Fibroblast of mammary gland (primary cell): ENCODE measurements at places on chromosomes 16 and 17.

DNA sequence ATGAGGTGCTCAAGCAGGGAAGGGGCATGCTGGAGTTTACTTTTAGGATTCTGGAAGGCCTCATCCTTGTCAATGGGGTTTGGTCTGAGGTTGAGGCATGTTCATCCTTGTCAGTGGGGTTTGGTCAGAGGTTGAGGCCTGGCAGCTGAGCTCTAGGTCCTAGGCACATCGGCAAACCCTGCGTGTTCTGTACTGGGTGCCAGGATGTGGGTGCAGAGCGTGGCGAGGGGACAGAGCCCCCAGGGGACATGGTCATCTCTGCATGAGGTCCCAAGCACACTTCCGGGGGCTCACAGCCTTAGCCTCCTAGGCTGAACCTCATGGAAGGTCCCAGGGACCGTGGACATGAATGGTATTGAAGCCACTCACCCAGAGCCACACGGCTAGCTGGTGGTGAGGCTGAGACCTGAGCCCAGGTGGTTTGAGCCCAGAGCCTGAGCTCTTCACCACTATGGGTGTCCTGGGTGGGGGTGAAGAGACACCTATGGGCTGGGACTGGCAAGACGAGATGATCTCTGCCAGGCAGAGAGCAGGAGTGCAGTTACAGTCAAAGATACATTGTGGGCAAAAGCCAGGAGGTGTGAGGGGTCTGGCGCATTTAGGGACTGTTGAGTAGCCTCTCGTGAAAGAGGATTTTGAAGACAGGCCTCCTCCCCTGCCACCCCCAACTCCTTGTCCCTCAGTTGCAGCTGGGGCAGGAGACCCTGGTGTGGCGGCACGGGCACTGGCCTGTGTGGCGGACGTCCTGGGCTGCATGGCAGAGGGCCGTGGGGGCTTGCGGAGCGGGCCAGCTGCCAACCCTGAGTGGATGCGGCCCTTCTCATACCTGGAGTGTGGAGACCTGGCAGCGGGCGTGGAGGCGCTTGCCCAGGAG lies 19.3 kb downstream of the FCSK start:
- no peak for DNase-seq

DNA sequence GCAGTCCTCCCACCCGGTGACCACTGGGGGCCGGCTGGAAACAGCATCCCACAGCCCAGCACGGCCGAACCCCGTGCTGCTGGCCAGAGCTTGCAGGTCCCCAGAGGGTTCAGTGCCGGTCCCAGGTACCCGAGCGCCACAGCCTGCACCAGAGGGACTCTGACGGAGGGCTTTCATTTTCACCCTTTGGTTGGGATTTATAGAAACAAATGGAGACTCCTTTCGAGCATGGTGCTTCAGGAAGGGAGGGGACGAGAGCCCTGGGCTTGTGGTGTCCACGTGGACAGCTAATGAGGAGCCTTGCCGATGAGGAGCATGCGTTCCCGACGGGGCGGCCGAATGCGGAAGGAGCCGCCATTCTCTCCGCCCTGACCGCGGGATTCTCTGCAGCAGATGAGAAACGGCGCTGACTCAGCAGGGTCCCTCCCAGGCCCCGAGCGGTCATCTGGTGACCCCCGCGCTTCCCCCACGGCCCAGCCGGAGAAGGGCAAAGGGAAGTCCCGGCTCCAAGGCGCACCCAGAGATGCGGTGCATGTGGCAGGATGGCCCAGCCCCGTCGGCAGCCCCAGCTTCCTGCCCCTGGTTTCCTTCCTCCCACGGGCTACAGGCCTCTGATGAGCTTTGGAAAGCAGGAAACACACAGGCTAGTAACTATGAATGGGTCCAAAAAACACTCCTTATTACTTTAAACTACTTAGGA lies 9.8 kb downstream of the SLC38A10 start:
- DNase-seq, result peak; percentile 64

DNA sequence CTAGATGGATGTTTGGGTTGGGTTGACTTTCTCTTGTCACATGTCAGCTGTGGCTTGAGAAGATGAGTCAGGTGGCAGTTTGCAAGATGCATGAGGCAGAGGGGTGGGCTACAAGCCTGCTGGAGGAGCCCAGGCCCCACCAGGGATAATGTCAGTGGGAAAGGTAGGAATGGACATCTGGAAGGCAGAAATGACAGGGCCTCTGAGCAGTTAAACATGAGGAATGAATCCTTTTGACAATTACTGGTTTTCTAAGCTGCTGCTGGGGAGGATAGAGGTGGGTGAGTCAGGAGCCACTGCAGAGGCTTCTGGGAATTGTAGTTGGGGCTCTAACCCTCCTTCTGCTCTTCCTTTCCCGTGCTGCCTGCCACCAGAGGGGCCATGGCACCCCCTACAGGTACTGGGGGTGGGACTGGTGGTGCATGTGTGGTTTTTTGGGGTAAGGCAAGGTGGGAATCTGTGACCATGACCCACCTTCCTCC lies 15.7 kb downstream of the SLC52A1 start:
- peak; percentile 29 for DNase-seq

DNA sequence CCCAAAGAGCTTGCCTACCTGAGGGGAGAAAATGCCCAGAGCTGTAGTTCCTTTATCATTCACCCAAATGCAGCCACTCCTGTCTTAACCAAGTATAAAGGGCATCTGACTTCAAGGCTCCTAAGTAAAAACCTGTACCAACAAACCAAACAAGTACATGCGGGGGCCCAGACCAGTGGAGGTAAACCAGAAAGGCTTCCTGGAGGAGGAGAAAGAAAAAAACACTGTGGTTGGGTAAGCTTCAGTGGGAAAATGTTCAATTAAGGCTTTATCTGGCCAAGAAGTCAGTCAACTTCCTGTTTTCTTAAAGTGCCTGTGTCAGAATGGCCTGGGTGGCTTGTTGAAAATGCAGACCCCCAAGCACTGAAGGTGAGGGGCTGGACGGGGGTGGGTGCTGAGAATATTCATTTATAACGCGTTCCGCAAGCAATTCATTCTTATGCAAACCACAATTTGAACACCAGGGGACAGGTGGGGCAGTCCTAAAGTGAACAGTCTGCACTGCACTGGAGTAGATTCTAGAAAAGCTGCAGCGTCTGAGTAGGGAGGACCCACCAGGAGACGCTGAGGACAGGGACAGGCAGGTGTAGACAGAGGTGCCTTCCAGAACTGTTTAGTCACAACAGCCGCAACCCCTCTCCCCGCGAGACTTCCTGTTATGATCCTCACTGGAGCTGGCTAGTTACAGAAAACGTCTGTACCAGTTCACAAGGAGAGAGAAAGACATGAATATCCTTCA lies 467.1 kb downstream of the SOX9 start:
- no peak for DNase-seq

DNA sequence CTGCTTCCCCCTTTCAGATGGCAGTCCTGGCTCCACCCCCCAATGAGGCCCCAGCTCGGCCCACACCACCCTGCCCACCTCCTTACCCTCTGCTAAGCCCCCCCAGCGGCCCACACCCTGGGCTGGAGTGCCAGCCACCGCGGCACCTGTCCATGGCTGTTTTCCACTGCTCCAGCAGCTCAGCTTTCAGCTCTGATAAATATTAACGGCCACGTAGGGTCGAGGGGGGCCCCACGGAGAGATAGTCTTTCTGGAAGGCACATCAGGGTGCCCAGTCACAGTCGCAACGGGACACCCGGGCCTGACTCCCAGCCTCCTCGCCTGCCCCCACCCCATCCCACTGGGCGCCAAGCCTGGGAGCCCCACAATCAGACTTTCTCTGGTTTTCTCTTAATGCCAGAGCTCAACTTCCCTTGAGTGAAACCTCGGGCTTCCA lies 46.5 kb upstream of the CIBAR2 start:
- DNase-seq, result no peak

- DNase-seq, result peak; percentile 94
Observed at GRCh38 chr17:68981288-68981687, 26.1 kb upstream of the ABCA8 start.

- peak; percentile 14 for DNase-seq
Observed at GRCh38 chr16:87715658-87716057, 50.1 kb downstream of the KLHDC4 start.

DNA sequence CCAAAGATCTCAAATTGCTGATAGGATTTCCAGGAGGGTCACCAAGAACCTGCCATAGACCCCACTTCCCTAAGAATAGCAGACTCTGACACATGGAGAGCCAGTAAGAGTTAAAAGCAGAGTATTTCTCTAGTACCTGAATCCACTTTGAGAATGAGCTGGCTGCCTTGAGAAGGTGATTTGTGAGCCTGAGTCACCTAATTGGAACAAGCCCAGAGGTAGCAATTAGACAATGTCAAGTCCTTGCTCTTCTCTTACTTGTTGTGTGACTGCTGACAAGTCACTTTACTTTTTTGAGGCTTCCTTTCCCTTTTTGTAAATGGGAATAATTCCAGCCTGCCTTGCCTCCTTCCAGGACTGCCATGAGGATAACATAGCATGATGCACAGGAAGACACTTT lies 76.1 kb upstream of the ASIC2 start:
- no peak for DNase-seq

- DNase-seq, result no peak
Observed at GRCh38 chr16:50015631-50016030, 9.4 kb upstream of the CNEP1R1 start.

GRCh38 chr17:37084372-37084771 lies 135.6 kb downstream of the AATF start:
- no peak for DNase-seq

- peak; percentile 61 for DNase-seq
Observed at GRCh38 chr17:2190014-2190413, 113.6 kb downstream of the SMG6 start.

DNA sequence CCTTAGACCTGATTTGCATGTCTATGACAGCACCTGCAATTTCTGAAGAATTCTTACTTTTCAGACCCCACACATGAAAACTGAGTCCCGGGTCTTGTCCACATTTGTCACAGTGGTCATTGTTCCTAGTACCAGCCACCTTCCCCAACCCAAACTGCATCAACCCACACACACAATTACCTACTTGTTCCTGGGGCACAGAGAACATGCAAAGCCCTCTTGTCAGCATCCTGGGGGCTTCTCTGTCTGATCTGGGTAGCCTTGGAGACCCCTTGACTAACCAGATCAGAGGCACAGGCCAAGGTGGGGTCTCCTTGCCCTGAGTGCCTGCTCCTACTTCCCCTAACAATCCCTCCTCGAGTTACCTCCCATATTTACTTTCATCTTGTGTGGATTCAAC lies 36.7 kb upstream of the PIK3R6 start:
- DNase-seq, result no peak

- DNase-seq, result no peak
Observed at GRCh38 chr16:77491091-77491490, 56.3 kb upstream of the ADAMTS18 start.
